ENCODE measurements at places on chromosomes 7 and 10.

- DNase-seq = no peak
Measured at GRCh38 chr7:30237271-30237695, 47.1 kb upstream of the ZNRF2 start.

DNA sequence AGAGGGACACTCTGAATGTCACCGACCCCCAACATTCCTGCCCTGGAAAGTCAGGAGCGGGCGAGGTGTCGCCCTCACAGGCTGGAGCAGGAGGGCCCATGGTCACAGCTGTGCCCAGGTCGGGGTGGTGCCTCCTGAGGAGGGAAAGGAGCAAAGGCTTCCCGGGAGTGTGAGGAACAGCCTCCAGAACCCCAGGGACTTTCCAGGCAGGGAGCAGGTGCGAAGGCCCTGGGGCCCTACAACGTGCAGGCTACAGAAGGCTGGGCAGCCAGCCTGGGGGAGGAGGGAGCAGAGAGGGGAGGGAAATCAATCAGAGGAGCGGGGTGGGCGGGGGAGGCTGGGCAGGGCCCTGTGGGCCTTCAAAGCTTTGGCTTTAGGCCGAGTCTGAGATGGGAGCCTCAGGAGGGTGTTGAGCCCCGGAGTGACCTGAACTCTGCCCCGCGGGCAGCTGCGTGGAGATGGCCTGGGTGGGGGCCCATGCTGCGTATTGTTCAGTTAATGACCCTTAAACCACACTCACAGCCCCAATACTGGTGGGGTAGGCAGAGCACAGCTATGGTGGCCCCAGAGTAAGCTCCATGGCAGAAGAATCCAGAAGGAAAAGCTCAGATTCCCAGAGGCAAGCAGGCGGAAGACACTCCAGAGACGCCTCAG, 44.2 kb upstream of the PPP2R2D start:
- DNase-seq = no peak

GRCh38 chr7:4461531-4461930, 220.6 kb upstream of the FOXK1 start:
- DNase-seq = no peak

- no peak for DNase-seq
Measured at GRCh38 chr7:20653636-20654035, 38.2 kb downstream of the ABCB5 start.

- DNase-seq = no peak
Measured at GRCh38 chr10:126408953-126409641, 20.8 kb upstream of the ADAM12 start.

- DNase-seq = no peak
Measured at GRCh38 chr10:96772196-96772595, 51.9 kb upstream of the PIK3AP1 start.

DNA sequence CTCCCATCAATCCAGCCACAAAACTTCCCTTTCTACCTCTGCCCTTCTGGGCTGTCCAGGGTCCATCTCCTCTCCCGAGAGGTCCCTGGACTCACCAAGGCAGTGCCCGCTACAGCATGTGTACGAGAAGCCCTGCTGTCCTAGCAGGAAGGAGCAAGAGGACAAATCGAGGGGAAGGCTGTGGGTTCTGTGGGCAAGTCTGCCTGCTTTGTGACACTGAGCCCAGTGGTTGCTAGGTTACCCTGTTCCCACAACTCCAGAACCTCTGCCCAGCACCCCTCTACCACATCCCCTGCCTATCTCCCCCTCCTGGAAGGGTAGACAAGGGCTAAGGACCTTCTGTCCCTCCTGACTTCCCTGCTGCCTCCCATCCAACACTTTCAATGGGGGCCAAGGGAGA, at the start of gene TBATA:
Gene TBATA, minus strand, starts transcription at position 188 of the 400 bp plus-strand sequence. CDS start 1,998 bp downstream, outside the sequence.
- no peak for DNase-seq

- no peak for DNase-seq
Measured at GRCh38 chr7:79244482-79244881, 209.0 kb downstream of the MAGI2 start.

DNA sequence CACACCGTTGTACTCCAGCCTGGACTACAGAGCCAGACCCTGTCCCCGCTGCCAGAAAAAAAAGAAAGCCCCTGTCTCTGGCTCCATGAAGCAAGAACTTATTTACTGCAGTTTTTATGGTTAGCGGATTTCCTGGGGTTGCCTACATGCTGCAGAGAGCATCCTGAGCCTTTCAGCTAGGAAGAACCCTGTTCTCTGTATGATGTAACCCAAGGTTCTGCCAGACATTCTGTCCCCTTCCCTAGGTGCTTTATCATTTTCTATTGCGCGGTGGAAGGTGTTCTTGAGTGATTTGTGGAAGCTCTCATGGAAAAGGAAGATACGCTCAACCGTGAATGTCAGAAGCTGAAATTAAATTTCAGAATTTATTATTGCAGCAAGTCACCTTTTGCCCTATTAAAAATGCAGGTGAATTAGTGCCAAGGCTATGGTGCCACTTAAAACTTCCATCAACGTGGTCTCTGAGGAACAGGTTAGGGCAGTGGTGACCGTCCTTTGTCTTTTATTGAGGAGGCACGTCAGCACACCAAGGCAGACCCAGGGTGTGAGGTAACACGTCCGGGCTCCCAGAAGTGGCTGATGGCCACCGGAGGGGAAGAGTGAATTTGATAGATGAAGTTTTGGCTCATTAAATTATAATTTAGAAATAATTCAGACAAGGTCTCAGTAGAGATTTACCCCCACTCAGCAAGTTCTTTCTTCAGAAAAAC, 273.1 kb downstream of the PHTF2 start:
- DNase-seq = no peak

DNA sequence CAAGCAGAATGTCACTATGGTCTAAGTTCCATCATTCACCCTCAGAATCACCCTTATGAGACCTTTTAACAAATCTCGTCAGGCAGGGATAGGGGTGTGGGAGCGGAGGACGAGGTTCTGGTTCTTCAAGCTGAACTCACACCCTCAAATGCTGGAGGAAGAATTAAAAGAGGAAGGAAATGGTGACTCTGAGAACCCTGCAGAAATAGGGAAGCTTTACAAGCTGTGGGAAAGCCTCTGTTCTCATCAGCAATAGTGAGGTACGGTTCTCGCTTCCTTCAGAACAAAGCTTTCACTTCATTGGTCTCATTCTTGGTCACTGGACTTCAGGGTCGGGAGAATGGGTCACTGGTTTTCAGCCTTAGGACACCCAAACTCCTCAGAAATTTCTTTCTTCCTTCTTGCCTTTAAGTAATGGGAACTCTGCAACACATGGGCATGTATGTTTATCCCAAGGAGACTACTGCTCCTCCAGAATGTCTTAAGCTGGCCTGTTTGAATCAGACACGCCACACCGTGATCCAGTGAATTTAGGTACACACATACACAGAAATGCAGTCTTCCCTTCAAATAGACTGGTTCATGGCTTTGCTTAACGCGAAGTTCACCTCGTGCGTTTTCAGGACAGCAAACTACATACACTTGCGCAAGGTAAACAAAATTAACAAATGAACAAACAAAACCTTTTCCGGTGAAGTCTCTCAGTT, 226.0 kb downstream of the SFMBT2 start:
- no peak for DNase-seq

Data from stimulated activated CD8-positive, alpha-beta memory T cell treated with anti-CD3 and anti-CD28 coated beads, Interleukin-4, amount 100 ng/mL, for 48 hours (primary cell).